CMK (cell line): ENCODE measurements at places on chromosomes 13 and 19.

DNA sequence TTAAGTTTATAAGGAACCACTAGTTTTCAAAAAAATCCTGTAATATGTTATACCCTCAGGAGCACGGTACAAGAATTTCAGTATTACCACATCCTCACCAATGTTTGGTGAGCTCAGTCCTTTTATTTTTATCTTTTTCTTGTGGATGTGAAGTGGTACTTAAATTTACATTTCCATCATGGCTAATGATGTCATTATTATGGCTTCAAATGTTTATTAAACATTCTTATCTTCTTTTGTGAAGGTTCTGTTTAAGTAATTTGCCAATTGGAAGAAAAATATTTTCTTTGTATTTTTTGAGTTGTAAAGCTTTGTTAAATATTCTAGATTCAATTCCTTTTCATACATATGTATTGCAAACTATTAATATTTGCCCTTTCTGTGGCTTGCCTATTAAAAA, 291.0 kb downstream of the ENOX1 start:
- no peak for DNase-seq

DNA sequence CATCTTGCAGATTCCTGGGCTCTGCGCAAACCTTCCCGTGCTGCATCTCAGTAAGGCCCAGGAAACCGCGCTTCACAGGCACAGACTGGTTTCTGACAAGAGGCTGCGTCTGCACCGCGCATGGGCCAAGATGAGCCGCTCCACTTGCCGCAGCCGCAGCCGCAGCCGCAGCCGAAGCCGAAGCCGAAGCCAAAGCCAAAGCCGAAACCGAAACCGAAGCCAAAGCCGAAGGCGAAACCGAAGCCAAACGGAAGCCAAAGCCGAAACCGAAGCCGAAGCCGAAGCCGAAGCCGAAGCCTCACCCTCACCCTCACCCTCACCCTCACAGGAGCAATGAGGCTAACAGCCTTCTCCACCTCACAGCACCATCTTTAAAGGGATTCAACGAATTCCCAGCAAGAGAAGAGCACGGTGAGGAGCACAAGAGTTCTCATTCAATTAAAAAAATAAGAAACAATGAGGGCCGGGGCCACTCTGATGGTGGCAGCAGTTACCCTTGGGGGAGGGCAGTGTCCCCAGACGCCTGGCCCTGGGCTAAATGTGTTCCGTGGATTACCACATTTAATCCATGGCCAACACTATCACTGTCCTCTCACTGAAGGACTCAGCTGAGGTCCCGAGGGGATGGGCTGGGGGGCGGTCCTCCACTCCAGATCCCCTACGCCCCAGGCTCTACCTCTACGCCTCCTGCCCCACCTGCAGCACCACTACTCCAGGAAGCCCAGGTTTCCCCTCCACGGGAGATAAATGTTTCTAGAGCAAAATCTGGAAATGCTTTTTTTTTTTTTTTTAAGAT, 29.1 kb downstream of the ZNF787 start:
- no peak for DNase-seq

- no peak for DNase-seq
Observed at GRCh38 chr13:66971004-66971403, 259.1 kb downstream of the PCDH9 start.

DNA sequence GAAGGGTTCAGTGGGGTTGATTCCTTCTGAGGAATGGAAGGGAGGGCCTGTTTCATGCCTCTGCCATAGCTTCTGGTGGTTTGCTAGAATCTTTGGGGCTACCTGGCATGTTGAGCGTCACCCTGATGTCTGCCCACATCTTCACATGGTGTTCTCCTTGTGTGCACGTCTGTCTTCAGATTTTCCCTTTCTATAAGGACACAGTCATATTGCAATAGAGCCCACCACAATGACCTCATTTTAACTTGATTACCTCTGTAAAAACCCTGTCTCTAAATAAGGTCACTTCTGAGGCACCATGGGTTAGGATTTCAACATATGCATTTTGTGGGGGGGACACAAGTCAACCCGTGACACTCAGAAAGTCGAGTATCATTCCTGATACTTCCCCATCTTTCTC, 257.9 kb downstream of the COG6 start:
- DNase-seq = no peak

DNA sequence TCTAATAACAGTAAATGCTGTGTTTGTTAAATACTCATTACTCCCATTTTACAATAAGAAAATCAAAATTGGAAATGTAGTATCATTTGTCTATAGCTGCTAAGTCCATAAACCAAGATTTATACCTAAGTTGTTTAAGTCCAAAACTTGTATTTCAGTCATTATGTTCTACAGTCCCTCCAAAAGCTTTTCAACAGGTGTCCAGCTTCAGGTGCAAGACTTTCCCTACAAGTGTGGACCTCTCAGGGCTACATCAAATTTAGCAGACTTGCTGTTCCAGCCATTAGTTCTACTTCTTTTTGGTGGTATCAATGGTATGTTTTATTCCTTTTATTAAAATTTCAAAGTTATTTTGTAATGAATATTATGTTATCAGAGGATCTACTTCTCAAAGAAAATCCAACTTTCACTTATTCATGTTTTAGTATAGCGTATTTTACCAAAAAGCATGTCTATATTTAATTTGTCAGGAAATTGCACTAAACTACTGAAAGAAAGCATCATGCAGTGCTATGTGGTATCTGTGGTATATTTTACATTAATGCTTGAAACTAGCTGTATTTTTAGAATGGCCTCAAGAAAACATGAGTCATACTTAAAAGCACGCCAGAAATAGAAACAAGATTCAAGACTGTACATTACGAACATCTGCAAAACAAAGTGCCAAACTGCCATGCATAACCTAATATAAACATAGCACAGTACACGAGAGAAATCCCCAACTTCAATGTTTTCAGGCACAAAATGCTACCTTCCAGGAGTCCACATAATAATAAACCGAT, 44.5 kb downstream of the VWA8 start:
- no peak for DNase-seq

GRCh38 chr19:39906283-39906682, 28.2 kb downstream of the FCGBP start:
- DNase-seq = no peak

- no peak for DNase-seq
Observed at GRCh38 chr13:104678161-104678560, 1611.9 kb upstream of the SLC10A2 start.

GRCh38 chr13:87536899-87537298, 134.3 kb upstream of the SLITRK5 start:
- no peak for DNase-seq
